Activated naive CD4-positive, alpha-beta T cell treated with anti-CD3 and anti-CD28 coated beads, Interleukin-2, amount 50 U/mL, for 72 hours (primary cell): ENCODE measurements at places on chromosomes 5 and 9. TPM values are rescaled to one million over a fixed set of nuclear protein-coding genes. Genes with fewer than 3 reads are reported as not detected.

- DNase-seq, result no peak
Observed at GRCh38 chr5:157362012-157362411, 96.1 kb downstream of the CYFIP2 start.

- no peak for DNase-seq
Observed at GRCh38 chr9:123048748-123049147, 15.3 kb downstream of the GPR21 start.

Gene TAF11L10
- total RNA-seq, result not detected

DNA sequence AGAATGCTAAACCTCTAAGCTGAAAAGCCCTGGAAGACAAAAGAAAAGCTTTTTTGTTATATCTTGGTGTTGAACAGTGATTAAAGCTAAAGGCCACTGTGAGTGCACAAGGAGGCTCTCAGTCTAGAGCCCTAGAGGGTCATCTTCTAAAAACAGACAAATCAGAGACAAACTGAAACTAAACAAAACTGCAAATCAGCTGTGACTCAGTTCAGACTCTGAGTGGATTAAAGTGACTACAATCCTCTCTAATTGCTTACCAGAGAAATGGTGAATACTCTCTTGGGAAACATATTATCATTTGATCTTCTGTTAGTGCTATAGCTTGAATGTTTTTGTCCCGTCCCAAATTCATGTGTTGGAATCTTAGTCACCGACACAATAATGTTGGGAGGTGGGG, 491.9 kb downstream of the CDH18 start:
- no peak for DNase-seq

- DNase-seq, result no peak
Observed at GRCh38 chr5:171520300-171521174, 101.1 kb downstream of the FGF18 start.

Gene TIMD4
- 12.3 TPM for total RNA-seq

DNA sequence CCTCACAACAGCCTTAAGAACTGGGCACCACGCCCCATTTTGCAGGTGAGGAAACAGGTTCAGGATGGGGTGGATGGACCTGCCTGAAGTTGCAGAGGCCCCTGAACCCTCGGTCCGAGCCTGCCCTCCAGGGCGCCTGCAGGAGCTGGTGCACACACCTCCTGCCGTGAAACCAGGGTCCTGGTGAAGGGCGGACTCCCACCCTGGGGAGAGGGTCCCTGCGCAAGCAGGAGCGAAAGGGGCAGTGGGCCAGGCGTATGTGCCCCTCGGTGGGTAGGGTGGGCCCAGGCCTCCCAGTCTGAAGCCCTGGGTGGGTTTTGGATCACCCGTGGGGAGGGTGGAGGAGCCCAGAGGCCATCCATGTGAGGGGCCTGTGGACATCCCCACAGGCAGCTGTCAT, 37.9 kb downstream of the HK3 start:
- no peak for DNase-seq

DNA sequence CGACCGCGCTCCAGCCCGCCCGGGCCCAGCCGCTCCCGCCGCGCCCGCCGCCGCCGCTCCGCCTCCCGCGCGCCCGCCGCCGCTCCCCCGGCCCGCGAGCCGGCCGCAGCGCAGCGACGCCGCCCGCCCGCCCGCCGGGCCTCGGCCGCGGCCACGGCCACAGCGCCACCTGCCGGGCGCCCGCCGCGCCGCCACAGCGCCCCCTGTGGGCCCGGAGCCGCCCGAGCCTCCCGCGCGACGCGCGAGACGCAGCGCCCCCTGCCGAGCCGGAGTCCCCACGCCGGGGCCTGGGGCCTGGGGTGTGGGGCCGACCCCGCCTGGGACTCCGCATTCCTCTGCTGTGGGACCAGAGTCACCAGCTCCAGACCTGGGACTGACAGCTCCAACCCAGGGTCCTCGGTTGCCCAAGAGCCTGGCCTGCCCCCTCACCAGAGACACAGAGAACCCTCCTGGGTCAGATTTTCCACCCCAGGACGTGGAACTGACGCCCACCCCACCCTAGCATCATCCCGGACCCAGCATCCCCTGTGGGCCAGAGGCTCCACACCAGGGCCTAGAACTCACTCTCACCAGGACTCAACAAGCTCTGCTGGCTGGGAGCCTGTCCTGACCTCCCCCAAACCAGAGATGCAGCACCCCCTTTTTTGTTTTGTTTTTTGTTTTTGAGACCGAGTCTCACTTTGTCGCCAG, at the start of gene RAPGEF1:
RAPGEF1 (minus strand) TSS at position 118 of the 690 bp plus-strand sequence. CDS start 246 bp downstream, outside the sequence.
- peak; percentile 98 for DNase-seq

DNA sequence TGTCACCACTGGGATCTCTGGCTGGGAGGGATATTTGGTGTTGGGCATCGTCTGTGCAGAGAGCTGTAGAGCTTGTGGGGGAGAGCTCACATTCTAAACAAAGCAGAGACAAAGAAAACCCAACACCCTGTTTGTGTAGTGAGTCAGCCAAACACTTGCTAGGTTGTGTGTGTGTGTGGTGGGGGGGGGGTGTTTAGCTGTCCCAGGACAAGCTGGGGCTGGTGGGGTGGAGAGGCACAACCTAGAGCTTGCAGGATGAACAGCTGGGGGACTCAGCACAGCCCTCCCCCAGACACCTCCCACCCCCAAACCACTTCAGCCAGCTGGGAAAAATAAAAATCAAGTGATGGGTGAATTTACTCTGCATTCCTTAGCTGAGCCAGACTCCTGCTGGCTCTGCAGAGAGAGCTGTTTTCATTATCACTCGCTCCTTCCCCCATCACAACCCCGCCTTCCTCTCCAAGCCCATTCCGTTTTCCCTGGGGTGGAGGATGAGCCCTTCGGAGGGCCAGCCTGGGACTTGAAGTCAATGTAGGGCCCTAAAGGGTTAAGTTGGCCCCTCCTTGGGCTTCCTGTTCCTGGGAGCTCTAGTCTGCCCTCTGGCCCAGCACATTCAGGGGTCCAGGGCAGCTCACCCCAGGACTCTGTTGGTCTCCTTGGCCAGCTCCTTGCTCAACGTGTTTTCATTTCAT, 2.6 kb downstream of the OLFML2A start:
- no peak for DNase-seq

Gene OR1N2
- not detected for total RNA-seq

- no peak for DNase-seq
Observed at GRCh38 chr9:88270413-88270812, 117.8 kb upstream of the SPIN1 start.

DNA sequence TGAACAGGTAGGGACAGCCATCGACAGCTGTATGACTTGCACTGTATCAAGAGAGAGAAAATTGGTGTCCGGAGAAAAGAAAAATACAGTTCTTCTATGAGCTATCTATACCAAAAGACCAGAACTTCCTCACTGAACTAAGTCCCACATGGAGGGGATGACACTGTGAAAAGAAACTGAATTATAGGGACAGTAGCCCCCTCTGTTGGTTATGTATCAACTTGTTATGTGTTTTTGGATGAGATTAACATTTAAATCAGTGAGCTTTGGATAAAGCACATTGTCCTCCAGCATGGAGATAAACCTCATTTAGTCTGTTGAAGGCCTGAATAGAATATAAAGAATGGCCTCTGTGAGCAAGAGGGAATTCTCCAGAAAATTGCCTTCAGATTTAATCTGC, 176.6 kb upstream of the SH3GL2 start:
- no peak for DNase-seq

Gene HAND1
- not detected for total RNA-seq

- no peak for DNase-seq
Observed at GRCh38 chr5:138616508-138616907, 41.3 kb upstream of the HSPA9 start.

Gene HMCN2
- not detected for total RNA-seq
